Cerebellar nuclear complex (tissue), 1 donor: ENCODE measurements at places on chromosomes 5 and 9.

- no peak for DNase-seq
These were observed 12.4 kb downstream of the DNAJB5 start for GRCh38 chr9:35001803-35002502.

GRCh38 chr5:139445325-139446170 lies 6.2 kb upstream of the DNAJC18 start:
- no peak for DNase-seq

DNA sequence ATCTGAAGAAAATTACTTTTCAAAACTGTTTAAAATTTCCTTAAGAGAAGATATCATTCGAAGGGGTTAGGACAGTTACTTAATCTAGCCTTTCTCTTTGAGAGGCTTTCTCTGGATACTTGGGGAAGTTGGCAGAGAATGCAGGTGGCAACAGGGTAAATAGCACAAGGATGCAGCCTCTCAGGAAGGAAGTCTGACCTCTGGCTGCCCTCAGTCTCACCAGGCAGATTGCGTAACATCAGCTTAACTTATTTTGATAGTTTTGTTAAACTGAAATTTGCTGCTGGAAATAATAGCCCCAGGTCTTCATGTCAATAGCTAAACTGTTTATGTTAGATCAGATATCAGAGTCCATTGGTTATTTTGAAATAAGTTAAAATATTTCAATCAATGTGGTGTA lies 20.4 kb downstream of the CCDC192 start:
- no peak for DNase-seq

GRCh38 chr5:71743155-71743554 lies 24.1 kb downstream of the CARTPT start:
- no peak for DNase-seq

- no peak for DNase-seq
These were observed 15.1 kb downstream of the SLCO6A1 start for GRCh38 chr5:102483736-102484135.

DNA sequence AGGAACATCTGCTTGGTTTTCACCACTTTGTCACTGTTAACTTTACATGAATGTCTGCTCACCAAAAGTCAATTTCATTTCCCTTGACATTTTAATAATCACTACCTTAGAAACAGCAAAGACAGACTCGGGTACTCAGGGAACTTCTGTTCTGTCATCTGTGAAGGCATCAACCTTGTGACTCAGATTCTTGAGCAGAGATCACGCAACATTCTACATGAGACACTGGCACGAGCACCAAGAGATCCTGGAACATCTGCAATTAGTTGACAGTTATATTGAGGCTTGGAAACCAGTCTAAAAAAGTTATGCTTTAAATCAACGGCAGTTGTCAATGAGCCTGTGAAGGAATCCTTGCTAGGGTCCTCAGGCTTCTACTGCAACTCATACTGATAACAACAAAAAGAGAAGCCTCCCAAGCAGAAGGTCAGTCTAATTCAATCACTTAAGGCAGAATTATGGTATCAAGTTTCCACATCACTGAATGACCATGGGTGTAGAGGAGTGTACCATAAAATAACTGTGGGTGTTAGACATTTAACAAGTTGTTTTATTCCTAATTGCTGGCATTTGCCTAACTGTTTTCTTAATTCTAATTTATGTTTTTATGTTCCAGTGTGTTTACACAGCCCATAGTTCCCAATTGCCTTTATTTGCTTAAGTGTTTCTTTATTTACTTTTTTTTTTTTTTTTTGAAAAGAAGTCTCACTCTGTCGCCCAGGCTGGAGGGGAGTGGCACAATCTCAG lies 3.3 kb upstream of the PBX3 start:
- no peak for DNase-seq

DNA sequence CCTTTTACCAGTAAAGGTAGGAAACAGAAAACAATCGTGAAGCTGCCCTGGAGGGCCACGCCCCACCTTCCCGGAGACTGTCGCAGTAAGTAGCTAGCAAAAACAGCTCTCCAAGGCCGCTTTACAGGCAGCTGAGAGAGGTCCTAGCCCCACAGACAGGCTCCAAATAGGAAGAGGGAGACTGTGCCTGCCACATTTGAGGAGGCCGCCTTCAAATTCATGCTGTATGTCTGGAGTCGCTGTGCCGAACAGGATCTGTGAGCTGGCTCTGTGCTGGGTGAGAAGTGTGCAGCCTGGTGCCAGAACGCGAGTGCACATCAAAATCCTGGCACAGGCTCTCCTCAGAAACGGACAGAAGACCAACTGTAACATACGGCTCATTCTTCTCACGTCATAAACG lies 582.2 kb downstream of the CETN3 start:
- DNase-seq, result no peak

- no peak for DNase-seq
These were observed 85.0 kb downstream of the DNAH5 start for GRCh38 chr5:13859270-13860065.

DNA sequence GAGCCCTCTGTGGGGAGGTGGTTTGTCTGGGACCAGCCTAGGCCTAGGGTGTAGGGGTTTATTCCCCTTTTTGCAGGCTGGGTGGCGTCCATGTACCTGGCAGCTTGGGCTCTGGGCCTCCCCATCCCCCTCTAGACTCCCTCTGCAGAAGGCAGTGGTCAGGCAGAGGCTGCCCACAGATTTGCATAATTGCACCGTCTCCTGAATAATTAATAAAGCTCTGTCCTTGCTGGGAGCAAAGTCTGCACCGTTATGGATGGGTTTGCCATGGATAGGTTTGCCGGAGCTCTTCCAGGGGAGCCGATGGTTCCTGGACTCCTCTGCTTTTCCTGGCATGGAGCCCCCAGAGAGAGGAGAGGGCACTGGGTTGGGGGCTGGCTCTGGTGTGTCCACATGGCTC lies 60.4 kb downstream of the DAB2IP start:
- no peak for DNase-seq

DNA sequence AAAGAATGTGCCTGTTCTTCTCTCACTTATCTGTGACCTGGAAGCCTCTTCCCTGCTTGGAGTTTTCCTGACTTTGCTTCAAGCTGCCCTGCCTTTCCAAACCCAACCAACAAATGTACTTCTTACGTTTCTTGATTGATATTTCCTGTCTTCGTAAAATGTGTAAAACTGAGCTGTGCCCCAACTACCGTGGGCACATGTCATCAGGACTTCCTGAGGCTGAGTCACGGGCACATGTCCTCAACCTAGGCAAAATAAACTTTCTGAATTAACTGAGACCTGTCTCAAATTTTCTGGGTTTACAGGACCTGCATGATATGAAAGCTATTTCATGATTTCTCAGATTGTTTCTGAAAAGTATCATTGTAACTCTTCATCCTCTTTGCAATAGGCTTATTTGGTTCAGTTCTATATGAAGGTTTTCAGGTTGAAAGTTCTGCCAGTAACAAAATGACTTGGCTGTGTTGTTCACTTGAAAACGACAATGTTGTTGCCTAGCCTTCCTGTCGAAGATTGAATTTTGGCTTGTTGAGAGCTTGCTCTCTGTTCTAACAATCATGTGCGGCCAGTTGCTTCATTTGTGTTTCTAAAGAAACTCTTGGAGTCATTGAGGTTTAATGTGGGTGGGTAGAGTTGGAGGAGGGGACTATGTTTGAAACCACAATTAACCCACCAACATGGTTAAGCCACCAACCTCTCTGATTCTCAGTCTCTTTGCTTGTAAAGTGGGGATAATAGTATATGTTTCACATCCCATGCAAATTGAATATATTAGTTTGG lies 145.6 kb downstream of the FBXL7 start:
- no peak for DNase-seq

DNA sequence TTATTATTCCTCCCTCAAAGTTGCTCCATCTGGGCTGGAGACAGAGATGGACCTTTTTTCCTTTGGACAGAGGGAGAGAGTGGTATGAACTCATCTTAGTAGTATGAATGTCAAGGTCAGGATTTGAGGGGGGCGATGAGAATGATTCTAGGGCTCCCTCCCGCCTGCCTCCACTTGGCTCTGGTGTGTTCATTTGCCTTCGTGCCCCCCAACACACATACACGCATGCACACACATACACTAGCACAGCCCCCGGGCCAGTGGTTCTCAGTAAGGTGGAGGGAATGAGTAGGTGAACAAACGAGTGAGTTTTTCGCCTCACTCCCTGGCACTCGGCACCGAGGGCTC lies 44.5 kb downstream of the ERGIC1 start:
- DNase-seq, result no peak

DNA sequence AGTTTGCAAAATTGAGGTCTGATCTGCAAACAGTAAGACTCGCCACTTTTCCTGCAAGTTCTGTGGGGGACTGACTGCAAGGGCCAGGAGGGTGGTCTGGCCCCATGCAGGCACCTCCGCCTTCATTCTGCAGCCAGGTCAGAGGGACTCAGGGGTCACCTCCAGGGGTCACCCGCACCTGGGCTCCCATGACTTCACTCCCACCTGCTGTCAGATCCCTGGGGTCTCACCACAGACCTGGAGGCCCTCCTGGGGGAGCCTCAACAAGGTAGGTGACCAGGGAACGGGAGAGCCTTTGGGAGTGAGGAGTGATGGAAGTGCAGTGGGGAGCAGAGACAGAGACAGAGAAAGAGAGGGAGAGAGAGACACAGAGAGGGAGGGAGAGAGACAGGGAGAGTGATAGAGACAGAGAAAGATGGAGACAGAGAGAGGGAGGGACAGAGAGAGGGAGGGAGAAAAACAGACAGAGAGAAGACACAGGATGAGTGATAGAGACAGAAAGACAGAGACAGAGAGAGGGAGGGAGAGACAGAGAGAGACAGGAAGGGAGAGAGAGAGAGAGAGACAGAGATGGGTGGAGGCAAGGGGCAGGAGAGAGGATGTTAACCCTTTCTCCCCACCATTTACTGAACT lies 41.5 kb upstream of the SLC6A19 start:
- DNase-seq, result no peak

DNA sequence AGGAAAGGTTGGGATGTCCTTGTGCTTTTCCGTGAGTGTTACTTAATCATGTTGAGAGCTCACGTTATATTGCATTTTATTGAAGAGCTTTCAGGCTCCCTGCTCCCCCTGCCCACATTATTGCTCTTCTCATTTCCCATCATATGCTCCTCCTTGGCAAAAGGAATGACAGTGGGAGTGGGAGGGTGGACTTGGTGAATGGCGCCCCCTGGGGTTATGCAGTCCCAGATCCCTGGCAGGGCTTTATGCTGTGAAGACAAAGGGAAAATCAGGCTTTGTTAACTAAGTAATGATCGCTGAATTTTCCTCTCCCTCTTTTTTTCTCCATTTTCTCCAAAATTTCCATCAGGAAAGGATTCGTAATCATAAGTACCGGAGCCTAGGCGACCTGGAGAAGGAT lies 166.6 kb downstream of the SMARCA2 start:
- no peak for DNase-seq

GRCh38 chr5:135069016-135069770 lies 35.2 kb upstream of the PITX1 start:
- DNase-seq, result no peak

- DNase-seq, result no peak
These were observed 1158.7 kb downstream of the DTWD2 start for GRCh38 chr5:117829646-117830045.

- DNase-seq, result peak; percentile 66
These were observed 2.3 kb upstream of the SLC4A9 start for GRCh38 chr5:140357726-140358093.

DNA sequence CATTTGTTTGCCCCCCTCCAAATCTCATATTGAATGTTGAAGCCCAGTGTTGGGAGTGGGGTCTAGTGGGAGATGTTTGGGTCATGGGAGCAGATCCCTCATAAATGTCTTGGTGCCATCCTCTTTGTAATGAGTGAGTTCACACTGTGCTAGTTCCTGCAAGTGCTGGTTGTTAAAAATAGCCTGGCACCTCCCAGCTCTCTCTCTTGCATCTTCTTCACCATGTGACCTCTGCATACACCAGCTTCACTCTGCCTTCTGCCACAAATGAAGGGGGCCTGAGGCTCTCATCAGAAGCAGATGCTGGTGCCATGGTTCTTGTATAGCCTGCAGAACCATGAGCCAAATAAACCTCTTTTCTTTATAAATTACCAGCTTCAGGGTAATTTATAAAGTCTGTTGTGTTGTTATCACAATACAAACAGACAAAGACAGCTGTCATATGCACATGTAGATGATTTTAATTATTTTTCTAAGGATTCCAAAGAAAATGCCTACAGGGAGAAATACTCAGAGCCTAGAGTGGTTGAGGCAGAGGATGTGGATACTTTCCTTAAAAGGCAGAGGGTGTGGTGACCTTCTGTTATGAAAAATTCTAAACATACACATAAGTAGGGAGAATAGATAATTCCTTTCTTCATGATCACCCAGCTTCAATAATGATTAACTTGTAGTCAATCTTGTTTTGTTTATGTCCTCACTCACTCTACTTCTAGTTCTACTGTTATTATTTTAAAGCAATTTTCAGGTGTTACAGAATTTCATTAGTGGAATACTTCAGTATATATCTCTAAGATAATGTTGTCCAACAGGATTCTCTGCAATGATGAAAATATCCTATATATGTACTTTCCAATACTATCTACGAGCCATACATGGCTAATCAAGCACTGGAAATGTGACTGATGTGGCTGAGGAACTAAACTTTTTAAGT lies 75.1 kb upstream of the RANBP6 start:
- no peak for DNase-seq

DNA sequence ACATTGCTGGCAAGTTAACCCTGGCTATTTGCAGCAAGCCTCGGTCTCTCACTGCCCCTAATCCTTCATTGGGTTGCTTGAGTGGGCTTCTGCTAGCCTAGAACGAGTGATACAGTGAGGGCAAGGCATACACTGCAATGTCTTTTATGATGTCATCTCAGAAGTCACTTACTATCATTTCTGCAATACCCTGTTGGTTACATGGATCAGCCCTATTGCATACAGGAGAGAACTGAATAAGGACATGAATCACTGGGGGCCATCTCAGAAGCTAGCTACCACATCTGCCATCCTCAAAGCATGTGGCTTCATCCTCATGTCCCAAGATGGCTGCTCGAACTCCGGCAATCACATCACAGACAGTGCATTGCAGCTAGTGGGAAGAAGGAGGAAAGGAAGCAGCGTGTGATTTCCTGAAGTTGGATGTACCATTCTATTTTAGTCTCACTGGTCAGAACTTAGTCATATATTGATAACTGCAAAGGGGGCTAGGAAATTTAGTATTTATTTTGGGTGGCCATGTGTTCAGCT lies 33.3 kb upstream of the CDKN2AIPNL start:
- DNase-seq, result no peak

DNA sequence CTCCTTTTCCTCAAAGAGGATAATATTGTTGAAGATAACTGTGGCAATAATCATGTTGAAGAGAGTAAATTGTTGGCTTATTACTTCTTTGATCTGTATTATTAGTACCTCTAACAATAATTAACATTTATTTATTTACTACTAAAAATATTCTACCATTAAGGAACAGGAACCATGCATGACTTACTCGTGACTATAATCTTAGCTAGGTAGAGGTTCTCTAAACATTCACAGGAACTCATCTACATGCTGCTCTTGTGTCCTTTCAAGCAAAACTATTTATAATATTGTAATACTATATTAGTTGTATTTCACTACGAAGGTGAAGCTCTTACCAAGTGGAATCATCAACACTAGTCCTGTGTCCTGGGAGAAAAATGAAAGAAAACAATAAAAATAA lies 3.1 kb downstream of the SOX30 start:
- no peak for DNase-seq
